ENCODE measurements at places on chromosomes 2 and 18.

GRCh38 chr2:133414486-133415209 lies 153.6 kb downstream of the NCKAP5 start:
- no peak for DNase-seq

GRCh38 chr2:7891312-7891711 lies 790.5 kb upstream of the ID2 start:
- DNase-seq, result no peak

- DNase-seq, result no peak
Observed at GRCh38 chr2:37854676-37855282, 70.3 kb upstream of the RMDN2 start.

- DNase-seq, result no peak
Observed at GRCh38 chr18:12283666-12284065, 24.4 kb upstream of the TUBB6 start.

GRCh38 chr2:227717687-227718567 lies at the start of gene SLC19A3:
Gene SLC19A3 (minus strand): TSS chr2:227718028. CDS start chr2:227702318, 15,710 bp downstream.
- peak; percentile 95 for DNase-seq

- no peak for DNase-seq
Observed at GRCh38 chr2:47089083-47089464, 66.0 kb downstream of the STPG4 start.

GRCh38 chr2:191835539-191836350 lies 11.1 kb downstream of the CAVIN2 start:
- no peak for DNase-seq

DNA sequence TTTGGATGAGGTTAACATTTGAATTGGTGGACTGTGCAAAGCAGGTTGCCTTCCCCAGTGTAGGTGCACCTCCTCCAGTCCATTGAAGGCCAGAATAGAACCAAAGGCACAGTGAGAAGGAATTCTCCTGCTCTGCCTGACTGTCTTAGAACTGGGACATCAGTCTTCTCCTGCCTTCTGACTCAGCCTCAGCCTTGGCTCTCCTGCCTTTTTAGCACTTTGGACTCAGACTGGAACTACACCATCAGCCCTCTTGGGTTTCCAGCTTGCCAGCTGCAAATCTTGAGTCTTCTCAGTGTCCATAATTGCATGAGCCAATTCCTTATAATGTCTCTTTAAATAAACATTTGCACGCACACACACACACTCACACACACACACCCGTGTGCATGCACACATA lies 8.0 kb upstream of the TMEM177 start:
- no peak for DNase-seq

- no peak for DNase-seq
Observed at GRCh38 chr2:220847589-220847988, 724.5 kb downstream of the EPHA4 start.

DNA sequence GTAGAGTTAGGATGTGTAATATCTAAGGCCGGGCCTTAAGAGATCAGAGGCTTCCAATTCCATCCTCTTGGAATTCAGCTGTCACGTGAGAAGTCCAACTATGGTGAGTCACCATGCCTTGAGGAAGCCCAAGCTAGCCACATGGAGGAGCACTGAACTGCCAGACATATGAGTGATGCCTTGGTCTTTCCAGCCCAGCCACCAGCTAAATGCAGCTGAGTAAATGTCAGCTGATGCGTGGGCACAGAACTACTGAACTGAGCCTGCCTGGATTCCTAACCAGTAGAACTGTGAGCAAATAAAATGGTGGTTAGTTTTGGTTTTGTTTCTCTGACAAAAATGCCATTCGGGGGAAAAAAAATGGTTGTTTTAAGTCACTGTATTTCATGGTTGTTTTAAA lies 153.7 kb upstream of the SERTAD2 start:
- no peak for DNase-seq

DNA sequence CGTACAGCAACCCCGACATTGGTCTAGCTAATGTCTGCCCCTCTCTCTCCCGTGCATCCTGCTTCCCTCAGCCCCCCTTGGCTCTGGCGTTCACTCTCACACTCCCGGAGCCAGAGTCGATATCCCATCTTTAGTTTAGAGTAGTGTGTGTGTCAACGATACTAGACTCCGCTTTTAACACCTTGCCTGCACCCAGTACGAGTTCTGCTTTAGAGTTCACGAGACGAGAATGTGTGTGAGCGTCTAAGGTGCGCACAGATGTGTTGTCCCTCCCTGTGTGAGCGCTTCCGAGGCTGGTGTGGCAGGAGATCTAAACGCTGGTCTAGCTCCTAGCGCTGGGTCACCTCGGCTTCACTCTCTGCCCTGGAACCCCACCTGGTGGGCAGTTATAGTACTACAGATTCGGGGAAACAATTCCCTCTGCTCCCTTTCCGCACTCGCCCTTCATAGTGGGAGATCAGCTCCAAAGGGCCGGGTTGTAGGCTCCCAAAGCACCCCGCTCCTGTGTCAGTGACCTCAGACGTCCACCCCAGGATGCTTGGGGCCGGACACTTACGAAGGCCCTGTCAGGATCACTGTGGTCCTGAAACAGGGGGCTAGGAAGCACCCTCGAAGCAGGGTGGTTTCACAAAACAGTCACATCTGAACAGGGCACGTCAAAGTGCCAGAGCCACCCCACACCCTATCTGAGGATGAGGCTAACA lies 2.6 kb upstream of the CYP26B1 start:
- DNase-seq, result peak; percentile 90

DNA sequence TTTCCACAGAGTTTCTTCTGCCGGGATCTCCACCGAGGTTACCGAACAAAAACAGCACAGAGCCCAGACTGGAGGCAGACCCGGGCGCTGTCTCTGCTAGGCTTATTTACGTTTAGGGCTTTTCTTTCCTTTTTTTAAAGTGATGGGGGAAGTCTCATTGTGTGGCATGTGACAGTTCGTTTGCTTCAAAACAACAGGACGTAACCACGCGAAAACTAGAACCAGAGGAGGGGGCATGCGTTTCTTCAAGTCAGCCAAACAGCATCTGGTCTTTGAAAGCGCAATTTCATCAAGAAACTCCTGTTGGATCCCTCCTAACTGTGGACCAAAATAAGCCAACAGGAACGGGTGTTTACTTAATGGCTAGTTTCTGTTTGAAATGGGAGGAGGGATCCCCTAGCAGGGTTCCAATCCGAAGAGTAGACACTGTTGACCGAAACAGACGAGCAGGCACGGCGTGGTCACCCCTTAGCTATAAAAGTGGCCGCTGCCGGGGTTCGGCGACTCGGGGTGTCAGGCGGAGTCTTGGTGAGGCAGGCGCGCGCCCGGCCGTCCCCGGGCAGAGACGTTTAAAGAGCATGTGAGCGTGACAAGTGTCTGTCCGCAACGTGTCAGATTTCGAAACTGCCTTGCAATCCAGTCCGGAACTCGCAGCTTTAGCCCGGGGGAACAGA lies 997 bp upstream of the TGIF1 start:
- peak; percentile 78 for DNase-seq

DNA sequence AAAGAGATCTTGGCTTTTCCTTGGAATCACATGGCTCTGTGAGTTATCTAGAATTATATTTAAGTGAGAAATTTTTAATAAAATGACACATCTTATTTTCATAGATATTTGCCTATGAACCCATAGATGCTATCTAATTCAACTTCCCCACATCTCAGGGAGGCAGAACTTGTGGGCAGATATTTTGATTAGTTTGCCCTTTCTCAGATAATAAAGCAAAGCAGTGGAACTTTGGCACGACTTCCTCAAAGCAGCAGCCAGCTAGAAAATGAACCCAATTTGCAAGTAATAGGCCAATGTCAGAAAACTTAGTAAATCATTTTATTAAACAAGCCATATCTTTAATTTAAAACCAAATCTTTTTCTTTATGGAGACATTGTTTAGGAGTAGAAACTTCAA lies 32.7 kb downstream of the RAB27B start:
- no peak for DNase-seq

DNA sequence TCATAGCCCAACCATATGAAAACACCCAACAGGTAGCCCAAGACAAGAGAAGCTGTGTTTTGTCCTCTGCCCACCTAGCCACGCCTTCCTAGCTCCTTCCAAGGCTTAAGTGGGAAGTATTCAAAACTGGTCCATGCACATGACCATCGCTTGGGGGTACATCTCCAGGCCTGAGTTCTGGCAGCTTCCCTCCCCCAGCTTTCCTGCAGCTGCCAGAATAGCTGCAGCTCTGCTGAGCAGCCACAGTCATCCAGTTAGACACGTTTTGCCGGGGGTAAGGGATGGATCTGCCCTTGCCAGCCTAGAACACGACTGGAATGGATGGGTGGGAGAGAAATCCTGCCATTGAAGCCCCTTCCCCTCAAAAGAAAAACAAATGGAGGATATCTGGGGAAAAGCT lies 166.8 kb downstream of the NRP2 start:
- DNase-seq, result no peak

- no peak for DNase-seq
Observed at GRCh38 chr18:59569390-59569791, 127.8 kb downstream of the CCBE1 start.

GRCh38 chr2:144041612-144042011 lies 478.3 kb downstream of the ZEB2 start:
- DNase-seq, result no peak

DNA sequence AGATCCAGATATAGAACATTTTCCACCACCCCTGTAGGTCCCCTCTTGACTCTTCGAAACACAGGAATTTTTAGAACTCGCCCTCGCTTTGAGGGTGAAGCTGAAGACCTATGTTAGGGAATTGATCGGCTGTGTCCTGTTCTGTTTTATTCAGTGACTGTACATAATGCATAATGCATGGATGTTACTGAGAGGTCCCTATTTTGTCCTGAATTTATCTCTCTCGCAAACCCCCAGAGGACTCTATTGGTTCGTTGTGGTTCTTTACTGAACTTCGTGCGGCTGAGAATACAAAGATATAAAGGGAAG lies 431 bp upstream of the EIF5B start:
- DNase-seq, result no peak

DNA sequence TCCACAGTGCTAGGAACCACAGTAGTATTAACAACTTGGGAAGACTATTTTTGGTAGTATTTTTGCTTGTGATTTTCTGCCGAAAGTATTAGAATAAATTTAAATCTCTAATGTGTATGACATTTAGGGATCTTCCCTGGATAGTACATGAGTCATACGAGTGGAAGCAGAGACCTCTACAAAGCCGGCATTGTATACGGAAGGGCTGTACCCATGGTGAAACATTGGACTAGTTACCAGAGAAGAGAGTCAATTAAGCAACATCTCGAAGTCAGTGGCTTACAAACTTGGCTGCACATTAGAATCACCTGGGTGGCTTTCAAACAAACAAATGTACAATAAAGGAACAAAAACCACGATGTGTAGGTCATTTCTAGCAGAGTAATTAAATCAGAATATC lies 1131.7 kb upstream of the LRRTM1 start:
- no peak for DNase-seq

DNA sequence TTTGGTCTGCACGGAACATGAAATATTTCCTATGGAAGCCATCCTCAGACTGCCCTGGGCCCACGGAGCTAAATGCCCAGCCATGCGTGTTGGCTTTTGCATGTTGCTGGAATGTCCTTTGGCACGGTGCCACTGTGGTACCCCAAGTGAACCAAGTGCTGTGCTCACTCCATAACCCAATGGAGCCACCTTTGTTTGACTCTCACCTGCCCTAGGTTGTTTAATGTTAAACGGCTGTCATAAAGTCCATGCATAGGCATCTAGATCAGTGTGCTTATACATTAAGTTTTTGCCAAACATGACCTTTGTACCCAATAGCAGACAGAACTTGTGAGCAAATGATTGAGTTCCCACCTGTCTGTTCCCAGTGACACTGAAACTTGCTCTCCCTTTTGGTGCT lies 59.9 kb upstream of the TMEM87B start:
- DNase-seq, result no peak

GRCh38 chr2:132915812-132916549 lies 246.0 kb upstream of the LYPD1 start:
- DNase-seq, result no peak

DNA sequence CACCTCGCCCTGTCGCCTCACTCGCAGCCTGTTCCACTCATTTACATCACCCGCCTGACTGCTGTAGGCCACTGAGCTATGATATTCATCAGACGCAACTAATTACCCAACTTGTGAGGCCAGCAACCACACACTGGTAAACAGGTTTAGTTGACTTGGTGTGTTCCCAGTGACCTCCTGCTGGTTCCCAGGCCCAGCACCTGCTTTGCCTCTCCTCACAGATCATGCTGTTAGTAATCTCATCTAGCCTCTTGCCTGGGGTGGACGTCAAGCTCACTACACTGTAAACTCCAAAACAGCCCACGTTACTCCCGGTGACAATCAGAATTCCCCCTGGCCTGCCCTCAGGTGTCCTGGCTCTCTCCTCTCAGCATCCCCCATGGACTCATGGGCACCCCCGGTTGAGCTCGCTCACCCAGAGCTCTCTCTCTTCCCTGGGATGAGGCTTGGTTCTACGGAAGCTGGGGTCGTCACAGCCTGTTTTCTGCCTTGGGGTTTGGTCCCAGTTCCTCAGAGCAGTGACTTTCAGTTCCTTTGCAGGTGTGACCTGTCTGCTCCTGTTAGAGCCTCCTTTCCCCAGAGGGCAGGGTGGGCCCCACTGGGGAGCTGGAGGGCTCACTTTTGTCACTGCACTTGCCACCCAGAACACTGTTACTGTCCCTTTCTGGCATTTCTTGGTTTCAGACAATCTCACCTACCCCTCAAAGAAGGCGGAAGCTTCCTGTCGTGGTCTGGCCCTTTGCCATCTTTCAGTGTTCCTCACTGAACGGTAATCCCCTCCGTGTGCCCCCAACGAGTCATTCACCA lies 40.3 kb downstream of the INPP5D start:
- DNase-seq, result no peak

GRCh38 chr2:98448441-98449145 lies 3.9 kb downstream of the INPP4A start:
- no peak for DNase-seq

- no peak for DNase-seq
Observed at GRCh38 chr2:62654876-62655359, 50.6 kb upstream of the EHBP1 start.

- no peak for DNase-seq
Observed at GRCh38 chr2:234459401-234460009, 37.4 kb downstream of the ARL4C start.

GRCh38 chr18:47345291-47345690 lies 93.8 kb upstream of the SKOR2 start:
- no peak for DNase-seq

- DNase-seq, result no peak
Observed at GRCh38 chr2:161131074-161131680, 29.1 kb upstream of the TANK start.

GRCh38 chr2:172588931-172589330 lies 33.0 kb downstream of the PDK1 start:
- DNase-seq, result no peak

DNA sequence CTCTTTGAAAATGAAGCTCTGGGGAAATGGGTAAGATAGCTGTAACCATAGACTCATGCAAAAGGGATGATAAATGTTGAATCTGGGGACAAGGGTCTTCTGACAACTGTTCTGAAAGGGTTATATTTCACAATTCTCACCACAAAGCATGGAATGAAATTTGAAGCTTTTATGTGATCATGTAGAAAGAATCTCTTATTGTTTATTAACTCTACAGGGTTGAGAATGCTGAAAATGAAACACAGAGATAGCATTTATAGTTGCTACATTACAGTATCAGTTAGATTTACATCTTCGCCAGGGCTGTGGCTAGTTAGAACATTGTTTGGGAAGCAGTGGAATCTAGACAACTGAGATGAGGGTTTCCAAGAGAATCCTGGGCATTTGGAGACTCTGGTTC lies 97.4 kb upstream of the LHCGR start:
- DNase-seq, result no peak

All from muscle of arm (tissue), 14 donors.